Mammary epithelial cell (primary cell): ENCODE measurements at places on chromosomes 1 and 21.

DNA sequence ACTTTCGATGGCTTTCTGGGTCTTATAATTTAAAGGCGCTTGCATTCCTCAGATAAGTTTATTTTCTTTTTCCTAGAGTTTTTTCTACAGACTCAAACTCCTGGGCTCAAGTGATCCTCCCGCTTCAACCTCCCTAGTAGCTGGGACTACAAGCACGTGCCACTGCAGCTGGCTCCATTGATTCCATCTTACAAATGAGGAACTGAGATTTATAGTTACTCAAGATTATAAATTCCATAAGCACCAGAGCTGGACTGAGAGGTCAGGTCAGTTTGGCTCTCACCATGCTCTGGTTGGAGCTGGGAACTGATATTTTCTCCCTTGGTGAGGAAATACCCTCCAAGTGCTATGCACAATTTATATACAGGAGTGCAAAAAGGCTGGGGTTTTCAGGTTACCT, 13.4 kb upstream of the PRPF38B start:
- no peak for DNase-seq

DNA sequence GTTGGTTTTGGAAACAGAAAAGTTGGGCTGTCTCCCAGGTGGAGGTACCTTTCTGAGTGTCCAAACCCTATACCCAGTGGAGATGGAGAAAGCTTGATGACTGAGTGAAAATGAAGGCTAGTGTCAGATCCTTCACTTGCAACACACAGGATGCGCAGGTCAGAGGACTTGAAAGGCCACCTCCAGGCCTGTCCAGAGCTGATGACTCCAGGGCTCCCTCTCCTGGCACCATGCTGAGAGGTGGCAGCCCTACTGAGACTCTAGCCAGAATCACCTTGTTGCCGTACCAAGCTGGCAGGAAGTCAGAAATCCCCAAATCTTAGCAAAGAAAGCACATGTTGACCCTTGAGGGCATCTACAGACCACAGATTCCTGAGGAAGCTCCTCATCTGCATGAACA, 16.4 kb downstream of the KNCN start:
- peak; percentile 47 for DNase-seq

DNA sequence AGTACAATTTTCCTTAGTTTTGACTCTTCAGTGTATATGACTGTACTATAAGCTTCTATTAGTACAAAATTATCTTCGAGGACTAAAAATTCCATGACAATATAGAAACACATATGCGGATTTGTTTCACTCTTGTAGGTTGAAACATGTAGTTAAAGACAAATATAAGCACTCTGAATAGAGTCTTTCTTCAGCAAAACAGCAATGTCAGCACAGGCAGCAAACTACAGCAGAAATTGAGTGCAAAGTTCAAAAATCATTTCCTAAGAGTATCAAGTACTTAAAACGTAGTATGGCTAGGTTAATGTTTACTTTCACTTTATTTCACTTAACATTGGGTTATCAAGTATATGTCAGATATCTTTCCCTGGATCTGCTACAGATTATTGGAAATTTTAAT, 106.7 kb downstream of the FAF1 start:
- no peak for DNase-seq

DNA sequence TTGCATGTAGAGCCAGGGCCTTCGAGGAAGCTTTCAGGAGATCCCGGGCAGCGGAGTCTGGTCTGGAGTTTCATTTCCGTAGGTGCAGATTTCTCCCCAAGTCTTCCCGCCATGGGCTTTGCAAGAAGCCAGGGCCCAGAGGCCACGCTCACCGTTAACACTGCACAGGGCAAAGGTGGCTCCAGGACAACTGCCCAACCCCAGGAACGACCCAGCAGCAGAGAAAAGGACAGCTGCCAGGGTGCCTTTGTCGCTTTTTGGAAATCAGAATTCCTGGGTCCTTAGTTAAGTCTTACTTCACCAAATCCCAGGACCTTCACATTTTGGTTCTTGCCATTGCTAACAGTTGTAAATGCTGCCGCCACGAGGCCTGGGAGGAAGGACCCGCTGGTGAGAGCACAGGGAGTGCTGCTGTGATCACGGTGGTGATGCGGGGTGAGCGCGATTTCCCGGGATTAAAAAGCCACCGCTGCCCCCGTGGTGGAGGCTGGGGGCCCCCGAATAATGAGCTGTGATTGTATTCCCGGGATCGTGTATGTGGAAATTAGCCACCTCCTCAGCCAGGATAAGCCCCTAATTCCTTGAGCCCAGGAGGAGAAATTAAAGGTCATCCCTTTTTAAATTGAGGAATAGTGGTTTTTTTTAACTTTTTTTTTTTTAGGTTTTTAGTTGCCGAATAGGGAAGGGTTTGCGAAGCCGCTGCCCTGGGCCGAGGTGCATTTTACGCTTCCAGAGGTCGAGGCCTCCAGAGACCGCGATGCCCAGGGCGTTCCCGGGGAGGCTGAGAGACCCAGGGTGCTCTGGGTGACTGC, 8.2 kb downstream of the SIM2 start:
- DNase-seq = no peak

DNA sequence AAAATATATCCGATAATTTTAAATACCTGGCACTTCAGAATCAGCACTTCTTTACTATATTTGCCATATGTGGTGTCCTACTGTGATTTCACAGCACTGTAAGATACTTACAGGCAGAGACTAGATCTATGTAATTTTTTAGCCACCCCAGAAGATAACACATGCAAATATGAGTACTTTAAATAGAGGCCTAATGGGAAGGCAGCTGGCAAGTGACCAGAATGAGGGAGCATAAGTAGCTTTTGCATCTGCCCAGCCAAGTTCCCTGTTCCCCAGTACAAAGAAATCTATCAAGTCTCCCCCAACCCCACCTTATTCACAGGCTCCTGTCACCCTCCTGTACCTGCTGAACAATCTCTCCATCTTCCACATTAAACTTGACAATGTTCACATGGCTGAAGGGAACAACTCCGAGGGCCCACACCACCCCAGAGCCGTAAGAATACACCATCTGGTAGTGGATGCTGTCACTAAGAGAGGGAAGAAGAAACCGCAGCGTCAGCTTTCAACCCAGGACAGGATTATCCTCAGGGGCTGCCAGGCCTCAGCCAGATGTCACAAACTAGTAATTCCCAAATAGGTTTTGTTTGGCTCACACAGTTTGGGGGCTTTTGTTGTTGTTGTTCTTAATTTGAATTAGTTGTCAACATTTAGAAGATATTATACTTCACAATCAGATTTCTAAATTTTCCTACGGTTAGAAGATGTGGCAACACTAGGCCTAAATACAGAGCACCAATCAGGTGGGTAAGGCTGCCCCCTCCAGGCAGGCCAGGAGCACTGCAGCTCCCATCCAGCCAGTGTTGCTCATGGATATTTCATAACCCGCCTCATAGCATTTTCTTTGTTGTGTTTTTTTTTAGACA, 10.4 kb downstream of the EMC1 start:
- peak; percentile 58 for DNase-seq

GRCh38 chr1:24702511-24703293, 42.5 kb upstream of the CLIC4 start:
- DNase-seq = peak; percentile 66

DNA sequence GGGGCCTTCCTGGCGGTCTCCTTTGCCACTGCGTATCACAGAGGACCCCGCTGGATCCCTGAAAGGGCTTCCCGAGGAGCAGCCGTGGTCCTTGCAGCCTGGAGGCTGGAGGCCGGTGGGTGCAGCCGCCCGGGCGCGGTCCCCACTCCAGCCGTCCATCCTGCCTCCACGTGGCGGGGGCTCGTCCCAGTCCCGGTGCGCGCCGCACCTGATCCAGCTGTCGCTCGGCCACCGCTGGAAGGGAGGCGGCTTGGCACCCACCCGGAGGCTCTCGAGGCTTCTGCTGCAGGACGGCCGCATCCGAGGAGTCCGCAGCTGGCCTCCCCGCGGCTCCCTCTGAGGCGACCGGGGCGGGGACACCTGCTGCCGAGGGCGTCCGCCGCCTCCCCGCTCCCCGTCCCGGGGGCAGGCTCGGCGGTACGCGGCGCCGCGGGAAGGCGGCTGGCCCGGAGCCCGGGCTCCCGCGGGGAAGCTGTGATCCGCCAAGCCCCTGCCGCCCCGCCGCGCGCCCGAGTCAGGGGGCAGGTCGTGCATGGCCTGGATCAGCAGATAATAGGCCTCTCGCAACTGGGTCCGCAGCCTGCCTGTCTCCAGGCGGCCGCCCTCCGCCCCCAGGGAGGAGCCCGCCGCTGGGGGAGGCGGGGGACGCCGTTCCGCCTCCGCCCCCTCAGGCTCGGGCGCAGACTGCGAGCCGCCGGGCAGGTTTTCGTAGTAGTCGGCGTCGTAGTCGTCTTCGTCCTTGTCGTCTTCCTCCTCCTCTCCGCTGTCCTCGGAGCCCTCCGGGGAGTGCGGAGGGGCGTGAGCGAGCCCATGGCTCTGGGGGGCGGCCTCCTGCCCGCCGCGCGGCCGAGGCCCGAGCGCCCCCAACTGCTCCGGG, at the start of gene SYDE2:
Gene SYDE2, minus strand, starts transcription at position 554 of the 877 bp plus-strand sequence. Its CDS starts 20 bp downstream, at position 534.
- peak; percentile 71 for DNase-seq
